NCI-H2171 treated with DMSO at 0.1 percent for 48 hours (cell line): ENCODE measurements at places on chromosomes 1 and 21.

- no peak for DNase-seq
These were observed 42.7 kb downstream of the RGL1 start for GRCh38 chr1:183847641-183848040.

GRCh38 chr1:110503471-110503870 lies 15.5 kb downstream of the KCNA10 start:
- no peak for DNase-seq

GRCh38 chr21:41160036-41160435 lies 7.9 kb upstream of the BACE2 start:
- DNase-seq, result no peak

GRCh38 chr1:94926126-94926914 lies 590 bp downstream of the CNN3 start:
- peak; percentile 46 for DNase-seq

DNA sequence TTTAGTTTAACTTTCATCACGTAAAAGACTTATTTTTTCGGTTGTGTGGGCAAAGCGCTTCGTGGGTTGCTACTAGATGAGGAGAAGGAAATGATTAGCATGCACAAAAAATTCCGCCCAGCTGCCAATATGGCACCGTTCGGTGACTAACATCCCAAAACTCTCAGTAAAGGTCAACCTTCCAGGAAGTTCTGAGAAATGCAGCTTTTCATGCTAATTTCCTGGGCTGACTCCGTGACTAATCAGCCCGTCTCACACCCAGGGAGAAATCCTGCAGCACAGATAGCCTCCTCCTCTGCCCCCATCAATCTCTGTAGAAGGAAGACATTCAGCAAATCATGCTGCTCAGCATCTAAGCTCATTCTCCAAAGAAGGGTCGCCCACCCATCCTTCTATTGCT lies 34.1 kb downstream of the TMCO4 start:
- no peak for DNase-seq

DNA sequence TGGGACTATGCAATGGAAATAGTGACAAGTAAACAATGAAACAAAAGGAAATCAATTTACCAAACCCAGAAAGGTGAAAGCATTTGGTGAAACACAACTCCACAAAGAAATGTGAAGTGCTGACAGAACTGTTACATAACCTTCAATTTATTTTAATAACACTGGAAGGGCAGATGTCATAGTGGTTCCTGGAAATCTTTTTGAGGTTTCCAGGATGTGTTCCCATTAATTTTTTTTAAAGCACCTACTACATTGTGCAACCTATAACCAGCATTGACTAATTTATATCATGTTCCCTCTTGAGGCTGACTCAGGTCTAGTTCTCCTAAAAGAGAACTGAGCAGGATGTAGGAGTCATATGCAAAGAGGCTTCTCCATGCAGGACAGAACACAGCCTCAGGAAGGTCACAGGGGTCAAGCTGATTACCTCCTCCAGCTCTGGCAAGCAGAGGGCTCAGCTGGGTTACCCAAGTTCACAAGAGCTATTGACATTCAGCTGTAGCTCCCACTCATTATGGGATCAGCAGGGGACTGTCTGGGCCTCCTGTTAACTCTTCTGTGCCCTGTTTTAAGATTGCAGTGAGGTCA lies 157.1 kb upstream of the NRIP1 start:
- no peak for DNase-seq

DNA sequence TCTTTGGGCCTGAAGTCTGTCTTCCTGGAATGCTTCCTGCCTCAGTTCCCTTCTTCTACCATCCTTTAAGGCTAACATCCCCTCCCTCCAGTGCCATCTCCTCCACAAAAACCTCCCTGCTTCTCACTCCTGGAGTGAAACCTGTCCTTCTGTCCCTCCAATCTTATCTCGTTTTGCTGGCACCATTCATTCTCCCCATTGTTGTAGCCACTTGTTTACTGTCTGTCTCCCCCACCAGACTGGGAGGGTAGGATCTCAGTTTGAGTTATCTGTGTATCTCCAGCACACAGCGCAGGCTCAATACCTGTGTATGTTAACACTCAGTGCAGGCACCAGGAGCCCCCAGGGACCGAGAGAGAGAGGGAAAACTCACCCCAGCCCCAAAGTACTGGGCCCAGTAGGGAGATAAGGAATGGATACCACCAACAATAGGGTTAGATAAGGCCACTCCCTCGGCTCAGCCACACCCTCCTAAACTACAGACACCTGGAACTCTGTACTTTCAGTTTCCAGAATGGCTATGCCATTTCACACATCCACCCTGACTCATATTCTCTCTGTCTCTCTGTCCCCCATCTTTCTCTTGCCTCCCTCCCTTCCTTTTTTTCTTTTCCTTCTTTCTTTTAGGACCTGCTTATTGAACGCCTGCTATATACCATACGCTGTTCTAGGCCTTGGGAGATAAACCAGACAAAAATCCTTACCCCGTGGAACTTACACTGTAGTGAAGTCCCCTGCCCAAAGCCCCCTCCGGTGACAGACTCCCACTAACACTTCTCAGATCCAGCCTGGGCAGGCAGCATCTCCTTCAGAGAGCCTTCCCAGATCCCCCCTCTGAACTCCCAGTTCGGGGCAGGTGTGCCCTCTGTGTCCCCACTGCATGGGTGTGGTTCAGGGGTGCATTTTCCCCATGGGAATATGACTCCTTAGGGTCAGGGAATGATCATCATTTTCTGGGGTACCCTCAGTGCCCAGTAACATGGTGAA lies 3.3 kb upstream of the SSBP3 start:
- DNase-seq, result peak; percentile 56

GRCh38 chr1:29642519-29642918 lies 406.2 kb downstream of the PTPRU start:
- no peak for DNase-seq

DNA sequence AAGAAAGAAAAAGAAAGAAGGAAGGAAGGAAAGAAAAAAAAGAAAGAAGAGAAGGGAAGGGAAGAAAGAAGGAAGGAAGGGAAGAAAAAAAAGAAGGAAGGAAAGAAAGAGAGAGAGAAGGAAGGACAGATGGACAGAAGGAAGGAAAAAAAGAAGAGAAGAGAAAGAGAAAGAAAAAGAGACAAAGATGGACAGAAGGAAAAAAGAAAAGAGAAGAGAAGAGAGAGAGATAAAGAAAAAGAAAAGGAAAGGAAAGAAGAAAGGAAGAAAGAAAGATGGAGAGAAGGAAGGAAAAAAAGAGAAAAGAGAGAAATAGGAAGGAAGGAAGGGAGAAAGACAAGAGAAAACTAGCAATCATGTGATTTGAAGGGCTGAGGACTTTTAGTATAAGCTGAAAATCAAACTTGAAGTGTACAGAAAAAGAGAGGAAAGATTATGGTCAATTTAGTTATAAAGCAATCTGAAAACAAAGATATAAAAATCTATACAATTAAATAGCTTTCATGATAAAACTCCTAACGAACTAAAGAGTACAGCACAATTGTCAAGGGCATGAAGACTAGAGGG lies 115.3 kb downstream of the LTN1 start:
- no peak for DNase-seq

DNA sequence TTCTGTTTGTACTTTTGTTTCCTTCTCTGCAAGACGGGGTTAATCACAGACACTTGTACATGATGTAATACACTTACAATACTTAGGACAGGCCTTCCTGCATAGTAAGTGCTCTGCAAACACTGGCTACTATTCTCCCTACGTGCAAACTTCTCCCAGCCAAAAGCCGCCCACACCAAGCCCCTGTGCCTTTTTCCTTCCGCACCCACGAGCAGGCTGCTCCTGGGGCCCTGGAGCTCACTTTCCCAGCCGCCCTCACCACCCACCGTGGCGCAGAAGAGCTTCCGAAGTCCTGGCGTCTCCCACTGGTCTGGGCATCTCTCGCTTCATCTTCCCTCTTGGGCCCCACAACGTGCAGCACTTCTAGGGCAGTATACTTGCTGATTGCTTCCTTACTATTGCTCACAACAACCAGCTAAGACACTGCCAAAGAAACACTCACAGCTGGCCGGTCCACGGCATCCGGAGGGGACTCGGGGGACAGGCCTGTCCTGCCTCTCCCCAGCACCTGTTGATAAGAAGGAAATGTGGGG lies 22.5 kb upstream of the GPR157 start:
- DNase-seq, result no peak

- peak; percentile 77 for DNase-seq
These were observed 5.5 kb upstream of the ANKRD65 start for GRCh38 chr1:1426496-1427105.

- DNase-seq, result no peak
These were observed 27.5 kb upstream of the VPS26C start for GRCh38 chr21:37294679-37295078.

DNA sequence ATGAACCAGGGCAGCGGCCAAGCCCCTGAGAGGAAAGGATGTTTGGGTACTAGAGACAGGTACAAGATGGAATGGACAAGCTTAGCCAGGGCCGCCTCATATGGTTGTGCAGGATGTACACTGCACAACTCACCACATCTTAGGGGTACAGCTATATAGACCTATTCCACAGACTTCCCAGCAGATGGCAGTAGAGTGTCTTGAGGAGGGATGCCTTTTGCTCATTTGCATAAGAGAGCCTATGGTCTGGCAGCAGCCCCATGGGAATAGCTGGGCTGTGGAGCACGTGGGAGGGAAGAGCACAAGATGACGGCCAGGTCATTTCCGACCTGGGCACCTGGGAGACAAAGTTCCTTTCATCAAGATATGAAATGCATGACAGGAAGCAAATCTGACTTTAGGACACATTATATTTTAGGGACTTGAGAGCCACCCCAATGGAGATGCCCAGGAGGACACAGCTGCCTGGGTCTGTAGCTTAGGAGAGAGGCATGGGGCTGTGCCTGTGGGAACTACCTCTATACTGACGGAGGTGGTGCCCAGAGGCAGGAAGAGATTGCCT lies 215.5 kb downstream of the KCNJ6 start:
- peak; percentile 89 for DNase-seq

DNA sequence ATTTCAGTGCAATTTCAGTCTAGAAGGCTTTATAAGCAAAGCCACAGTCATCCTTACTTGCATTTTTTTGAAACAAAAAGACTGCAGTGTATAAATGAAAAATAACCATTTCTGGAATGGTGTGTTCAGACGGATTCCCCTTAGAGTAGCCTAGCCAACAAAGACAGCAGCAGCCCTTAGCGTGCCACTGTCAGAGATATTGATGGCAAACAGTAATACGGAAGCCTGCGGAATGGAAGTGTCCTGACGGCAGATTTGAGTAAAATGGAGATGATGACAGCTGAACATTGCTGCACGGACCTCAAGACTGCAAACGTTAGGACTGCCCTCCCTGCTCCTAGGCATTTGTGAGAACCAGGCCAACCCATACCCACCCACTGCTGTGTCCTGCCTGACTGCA lies 54.7 kb downstream of the PDE9A start:
- no peak for DNase-seq

GRCh38 chr1:62905309-62905708 lies 121.4 kb downstream of the ATG4C start:
- DNase-seq, result peak; percentile 60

GRCh38 chr1:76677416-76678405 lies 189.6 kb upstream of the ST6GALNAC5 start:
- no peak for DNase-seq

- peak; percentile 38 for DNase-seq
These were observed 566.8 kb upstream of the USP24 start for GRCh38 chr1:55781944-55782482.

DNA sequence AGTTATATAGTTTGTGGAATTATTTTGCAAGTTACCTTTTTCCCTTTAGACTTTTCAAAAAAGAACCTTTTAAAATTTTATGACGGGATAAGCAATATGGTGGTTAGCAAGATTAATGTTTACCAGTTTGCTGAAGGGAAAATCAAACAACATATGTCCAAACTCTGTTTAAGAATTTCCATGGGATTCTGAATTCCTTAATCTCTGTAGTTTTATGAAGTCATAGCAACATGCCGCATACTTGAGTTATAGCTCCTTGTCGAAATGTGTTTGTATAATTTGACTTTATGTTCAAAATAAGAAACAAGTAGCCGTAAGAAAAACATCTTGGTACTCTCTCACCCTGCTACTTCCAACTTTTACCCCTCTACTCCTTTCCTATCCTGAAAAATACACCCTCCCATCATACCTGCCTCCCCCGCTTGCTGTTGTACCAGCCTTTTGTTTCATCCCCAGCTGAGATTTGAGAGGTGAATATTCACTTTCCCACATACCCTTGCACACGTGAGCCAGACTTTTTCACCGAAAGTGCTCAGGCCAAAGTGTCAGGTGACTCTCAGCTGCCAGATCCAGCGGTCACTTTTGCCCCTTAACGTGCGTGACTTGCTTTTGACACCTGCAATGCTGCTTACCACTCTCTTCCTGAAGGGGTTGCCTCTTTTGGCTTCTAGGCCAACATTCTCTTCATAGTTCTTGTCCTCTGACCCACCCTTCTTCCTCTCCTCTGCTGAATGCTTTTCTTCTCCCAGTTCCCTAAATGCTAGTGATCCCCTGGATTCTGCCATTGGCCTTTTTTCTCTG lies 83.5 kb upstream of the ZNF326 start:
- DNase-seq, result no peak

- no peak for DNase-seq
These were observed 41.7 kb downstream of the FMO4 start for GRCh38 chr1:171355727-171356126.

- DNase-seq, result no peak
These were observed 133.2 kb downstream of the KCNJ6 start for GRCh38 chr21:37783016-37783415.

DNA sequence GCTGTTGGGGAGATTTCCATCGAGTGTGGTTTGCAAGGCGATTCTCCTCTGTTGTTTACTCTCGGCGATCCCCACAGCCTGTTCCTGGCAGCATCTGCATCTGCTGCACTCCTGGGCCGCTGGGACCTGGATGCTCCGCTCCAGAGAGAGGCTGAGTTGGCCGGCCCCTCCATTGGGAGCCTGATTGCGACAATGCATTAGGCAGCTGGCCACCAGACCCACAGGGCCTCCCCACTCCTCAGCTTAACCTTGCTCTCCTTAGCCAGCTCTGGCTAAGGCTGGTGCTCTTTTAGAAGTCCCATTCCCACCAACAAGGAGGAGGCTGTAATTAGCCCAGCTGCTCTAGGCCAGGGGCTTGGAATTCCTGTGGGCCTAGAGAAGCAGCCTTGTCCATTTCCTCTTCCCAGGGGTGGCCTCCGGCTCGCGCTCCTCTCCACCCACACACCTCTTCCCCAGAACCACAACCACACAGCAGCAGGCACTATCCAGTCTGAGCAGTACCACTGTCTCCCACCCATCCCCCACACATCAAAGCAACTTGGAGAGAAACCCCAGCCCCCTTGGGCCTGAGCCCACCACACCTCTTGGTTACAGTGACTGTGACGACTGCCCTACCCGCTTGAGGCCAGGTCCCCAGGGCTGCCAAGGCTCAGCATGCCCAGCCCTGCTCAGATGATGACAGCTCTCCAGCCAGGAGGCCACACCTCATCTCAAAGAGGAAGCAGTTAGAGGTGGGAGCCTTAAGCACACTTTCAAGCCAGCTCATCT lies 193.8 kb upstream of the EDN2 start:
- DNase-seq, result peak; percentile 79

GRCh38 chr1:12415038-12415466 lies 185.2 kb downstream of the VPS13D start:
- no peak for DNase-seq
